ENCODE measurements at places on chromosomes 5 and 9.

- no peak for DNase-seq
These were observed 4.4 kb upstream of the GNG10 start for GRCh38 chr9:111657051-111657450.

GRCh38 chr9:131173995-131174394 lies 48.6 kb downstream of the NUP214 start:
- DNase-seq = no peak

DNA sequence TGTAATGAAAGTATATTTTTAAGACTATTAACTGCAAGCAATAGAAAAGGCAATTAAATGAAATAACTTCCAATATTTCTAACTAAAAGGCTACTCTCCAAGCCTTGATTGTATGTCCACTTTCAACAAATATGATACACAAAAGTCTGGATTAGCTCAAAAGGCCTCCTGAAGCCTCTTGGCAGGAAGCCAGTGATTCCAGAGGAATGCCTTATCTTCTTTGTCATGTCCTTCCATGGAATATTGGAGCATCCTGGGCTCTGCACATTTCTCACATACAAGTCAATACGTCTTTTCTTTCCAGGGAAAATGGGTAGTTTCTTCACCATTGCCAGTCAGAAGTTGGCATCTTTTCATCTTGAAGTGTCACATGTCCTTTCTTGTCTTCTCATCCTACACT lies 357.8 kb downstream of the KDM4C start:
- DNase-seq = peak; percentile 44

- no peak for DNase-seq
These were observed 31.7 kb upstream of the NR3C1 start for GRCh38 chr5:143435210-143435657.

DNA sequence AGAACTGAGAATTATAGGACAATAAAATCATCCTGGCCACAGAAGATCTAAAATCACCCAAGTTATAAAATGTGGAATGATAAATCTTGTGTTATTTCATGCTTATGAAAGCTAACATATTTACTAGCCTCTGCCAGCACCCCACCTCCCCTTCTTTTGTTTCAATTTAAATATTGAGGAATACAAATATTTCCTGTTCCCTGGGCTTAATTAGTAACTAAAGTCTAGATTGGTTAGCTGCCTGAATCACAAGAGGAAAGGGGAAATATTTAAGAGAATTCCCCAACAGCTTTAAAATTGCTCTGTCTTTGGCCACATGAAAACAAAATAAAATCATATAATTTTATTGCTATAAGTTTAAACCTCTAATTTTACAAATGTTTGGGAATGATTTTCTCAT lies 287.0 kb downstream of the PRELID2 start:
- no peak for DNase-seq

DNA sequence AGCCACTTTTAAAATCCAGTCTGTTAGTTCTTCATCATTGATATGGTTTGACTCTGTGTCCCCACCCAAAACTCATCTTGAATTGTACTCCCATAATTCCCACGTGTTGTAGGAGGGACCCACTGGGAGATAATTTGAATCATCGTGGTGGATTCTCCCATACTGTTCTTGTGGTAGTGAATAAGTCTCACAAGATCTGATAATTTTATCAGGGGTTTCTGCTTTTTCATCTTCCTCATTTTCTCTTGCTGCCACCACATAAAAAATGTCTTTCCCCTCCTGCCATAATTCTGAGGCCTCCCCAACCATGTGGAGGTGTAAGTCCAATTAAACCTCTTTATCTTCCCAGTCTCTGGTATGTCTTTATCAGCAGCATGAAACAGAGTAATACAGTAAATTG lies 26.9 kb upstream of the SH3TC2 start:
- no peak for DNase-seq

DNA sequence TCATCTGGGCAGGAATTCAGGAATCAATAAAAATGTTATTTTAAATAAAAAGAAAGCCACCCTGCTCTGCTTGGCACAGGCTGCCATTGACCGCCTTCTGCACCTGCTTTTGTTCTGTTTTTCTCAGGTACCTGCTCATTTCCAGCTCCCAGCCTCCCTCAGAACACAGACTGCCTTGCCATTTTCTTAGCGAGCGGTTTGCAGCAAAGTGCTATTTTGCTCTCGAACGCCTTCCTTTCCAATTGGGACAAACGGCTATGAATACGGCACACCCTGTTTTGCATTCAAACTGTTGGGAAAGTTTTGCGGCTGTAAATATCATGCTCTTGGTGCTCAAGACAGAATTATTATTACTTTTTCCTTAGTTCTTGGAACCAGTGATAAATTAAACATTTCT lies 25.1 kb upstream of the FCN1 start:
- no peak for DNase-seq

DNA sequence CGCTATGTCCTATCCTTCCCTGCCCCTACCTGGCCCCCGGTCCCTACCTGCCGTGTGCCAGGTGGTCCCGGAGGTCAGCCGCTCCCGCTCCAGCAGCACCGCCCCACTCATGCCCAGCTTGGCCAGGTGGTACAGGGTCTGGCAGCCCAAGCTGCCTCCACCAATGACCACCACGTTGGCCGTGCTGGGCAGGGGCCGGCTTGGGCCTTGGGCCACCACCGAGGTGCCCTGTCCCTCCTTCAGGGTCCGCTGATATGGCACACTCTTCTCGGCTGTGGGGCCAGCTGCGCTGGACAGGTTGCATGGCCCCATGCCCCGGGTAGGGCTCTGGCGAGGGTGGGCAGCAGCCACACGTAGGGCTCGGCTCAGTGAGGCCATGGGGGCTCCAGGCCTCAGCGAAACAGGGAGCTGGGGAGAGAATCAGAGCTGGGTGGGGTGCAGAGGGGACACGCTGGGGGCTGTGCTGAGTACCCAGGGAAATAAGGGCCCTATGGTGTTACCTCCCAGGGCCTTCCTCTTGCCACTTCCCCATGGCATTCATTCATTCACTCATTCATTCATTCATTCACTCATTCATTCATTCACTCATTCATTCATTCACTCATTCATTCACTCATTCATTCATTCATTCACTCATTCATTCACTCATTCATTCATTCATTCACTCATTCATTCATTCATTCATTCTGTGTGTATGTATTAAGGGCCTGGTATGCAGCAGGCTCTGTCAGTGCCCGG lies 4.2 kb downstream of the SARDH start:
- DNase-seq = no peak

GRCh38 chr9:4137681-4138099 lies 162.2 kb downstream of the GLIS3 start:
- peak; percentile 89 for DNase-seq

DNA sequence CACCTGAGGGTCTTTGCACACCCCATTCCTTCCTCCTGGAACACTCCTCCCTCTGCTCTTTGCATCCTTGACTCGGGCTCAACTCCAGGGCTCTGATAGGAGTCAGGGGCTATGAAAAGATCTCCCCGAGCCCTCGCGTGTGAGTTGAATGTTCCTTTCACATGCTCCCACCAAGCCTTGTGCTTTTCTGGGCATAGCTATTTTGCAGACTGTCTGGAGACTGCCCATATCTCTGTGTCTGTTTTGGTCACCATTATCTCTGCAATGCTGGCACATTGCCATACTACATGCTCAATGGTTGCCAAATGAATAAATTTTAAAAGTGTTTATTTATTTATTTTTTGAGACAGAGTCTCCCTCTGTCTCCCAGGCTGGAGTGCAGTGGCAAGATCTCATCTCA lies 56.9 kb upstream of the PLPP1 start:
- peak; percentile 26 for DNase-seq

DNA sequence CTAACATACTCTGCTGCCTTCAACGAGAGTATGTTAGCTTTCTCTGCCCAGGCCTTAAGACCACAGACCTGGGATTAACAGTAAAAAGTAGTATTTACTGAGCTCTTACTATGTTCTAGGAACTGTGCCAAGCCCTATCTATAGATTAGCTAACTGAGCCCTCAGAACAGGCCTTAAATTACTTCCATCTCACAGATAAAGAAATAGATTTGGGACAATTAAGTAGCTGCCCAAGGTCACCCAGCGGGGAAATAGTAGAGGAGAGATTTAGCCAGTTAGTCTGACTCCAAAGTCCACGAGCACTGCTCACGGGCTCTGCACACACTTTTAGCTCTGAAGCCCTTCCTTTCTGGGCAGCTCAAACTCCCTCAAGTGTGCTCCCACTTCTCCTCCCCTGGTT lies 64.5 kb upstream of the EQTN start:
- DNase-seq = no peak

- peak; percentile 85 for DNase-seq
These were observed 52.3 kb downstream of the TLE4 start for GRCh38 chr9:79623799-79624721.

DNA sequence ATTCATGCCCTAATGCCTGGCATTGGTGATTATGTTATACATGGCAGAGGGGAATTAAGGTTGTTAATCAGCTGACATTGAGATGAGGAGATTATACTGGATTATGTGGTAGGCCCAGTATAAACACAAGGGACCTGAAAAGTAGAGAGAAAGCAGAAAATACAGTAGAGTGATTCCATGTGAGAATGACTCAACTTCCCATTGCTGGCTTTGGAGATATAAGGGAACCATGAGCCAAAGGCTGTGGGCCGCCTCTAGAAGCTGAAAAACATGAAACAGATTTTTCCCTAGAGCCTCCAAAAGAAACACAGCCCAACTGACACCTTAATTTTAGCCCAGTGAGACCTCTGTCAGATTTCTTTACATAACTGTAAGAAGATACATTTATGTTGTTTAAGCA lies 65.0 kb upstream of the CTXN3 start:
- no peak for DNase-seq

- DNase-seq = no peak
These were observed 57.2 kb upstream of the KCNMB1 start for GRCh38 chr5:170446365-170446764.

DNA sequence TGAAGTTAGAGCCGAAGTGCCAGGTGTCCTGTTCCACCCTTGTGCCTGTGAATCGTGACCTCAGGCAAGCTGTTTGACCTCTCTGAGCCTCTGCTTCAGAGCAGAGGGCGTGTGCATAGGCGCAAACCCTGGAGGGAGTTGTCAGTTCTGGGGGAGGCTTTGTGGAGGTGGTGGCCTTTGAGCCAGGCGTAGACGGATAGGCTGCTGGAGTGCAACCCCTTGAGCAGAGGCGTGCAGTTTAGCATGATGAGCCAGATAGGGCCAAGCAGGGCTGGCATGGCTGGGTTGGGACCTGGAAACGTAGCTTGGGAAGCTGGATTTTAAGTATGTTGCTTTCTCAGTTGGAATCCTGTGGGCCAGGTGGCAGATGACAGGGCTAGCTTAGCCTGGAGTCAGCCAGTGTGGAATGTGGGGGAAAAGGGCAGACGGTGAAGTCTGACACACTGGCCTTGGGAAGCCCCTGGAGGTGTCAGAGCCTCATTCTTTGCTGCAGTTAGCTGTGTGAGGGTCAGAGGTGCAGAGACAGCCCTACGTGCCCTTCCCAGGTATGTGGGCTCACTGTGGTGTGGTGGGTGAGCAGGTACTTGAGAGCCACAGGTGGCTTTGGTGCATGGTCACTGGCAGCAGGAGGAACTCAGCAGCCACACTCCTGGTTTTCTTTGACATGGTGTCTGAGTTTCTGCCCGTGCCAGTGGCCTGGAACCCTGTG lies 93.4 kb downstream of the DAB2IP start:
- DNase-seq = no peak

DNA sequence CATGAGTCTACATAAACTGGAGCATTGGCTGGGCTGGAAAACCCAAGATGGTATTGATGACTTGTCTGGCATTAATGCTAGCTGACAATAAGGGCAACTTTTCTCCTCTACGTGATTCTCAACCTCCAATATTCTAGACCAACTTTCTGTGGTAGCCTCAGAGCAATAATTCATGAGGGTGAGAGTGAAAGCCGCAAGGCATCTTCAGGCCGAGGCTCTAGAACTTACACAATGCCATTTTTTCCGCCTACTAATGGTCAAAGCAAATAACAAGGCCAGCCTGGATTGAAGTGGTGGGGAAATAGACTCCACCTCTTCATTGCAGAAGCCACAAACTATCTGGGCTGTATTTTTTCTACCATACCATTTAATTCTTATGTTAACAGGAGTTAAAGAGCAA lies 267.4 kb downstream of the GABRG2 start:
- no peak for DNase-seq

All from NCI-H69 (cell line).